ENCODE measurements at places on chromosomes 13 and 19.

DNA sequence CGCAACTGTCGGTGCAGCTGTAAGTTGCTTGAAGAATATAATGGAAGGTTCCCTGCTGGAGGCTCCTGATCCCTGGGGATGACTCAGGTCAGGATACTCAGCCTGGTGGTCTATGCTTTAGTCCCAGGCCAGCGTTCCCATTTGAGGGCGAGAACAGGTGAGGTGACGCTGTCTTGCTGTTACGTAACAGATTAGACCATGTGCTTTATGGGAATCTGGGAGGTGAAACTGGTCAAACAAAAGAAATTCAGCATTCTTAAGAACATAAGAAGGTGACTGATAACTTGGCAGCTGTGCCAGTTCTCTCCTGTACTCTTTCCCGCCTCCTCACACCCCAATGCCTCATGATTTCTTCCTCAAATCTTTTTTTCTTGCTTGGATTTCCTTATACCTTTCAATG lies at the start of gene CXCL17:
Gene CXCL17 (minus strand): TSS at position 114 of the 400 bp plus-strand sequence. CDS start 114 bp downstream, outside the sequence.
- no peak for DNase-seq

DNA sequence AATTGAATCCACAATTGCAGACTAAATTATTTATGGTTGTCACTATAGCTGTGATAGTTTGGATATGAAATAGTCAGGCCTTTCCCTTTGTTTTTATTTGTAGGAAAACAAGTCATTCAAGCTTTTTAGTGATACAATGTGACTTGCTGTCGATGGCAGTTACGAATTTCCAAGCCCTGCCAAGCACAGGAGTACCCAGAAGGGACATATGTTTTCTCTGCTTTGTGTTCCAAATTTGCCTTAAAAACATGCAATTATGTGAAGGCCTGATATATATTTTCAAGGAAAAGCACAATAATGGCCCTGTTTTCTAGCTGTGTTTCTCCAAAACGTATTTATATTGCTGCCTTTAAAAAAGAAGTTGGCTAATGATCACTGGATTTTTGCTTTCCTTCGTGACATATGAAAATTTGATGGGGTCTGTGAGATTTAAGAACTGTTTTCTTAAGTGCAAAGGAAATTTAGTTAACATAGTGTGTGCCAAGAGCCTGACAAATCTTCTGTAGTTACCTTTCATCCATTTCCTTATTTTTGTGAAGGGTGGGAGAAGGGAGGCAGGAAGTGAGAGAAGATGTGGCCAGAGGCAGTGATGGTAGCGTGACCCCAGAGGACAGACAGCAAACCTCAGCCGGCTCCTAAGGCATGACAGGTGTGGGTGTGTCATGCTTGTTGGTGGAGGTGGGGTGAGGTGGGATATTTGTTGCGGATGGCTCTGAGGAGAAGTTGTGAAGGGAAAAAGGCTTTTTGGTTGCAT lies 79.6 kb downstream of the TEX26 start:
- no peak for DNase-seq

DNA sequence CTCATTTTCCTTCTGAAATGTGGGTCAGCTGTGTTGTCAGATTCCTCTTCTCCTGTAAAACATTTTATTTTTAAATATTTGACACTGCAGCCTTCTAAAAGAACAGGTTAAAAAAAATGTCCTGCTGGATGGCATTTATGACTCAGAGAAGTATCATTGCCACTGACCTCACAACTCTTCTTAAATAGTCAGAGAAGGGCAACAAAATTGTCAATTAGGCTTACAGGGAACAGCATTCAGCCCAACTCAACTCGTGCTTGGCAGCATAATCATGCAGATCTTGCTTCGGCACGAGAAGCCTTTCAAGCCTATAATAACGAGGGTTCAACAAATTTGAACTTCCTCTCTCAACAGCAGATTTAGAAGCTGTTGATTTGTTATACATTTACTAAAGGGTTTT lies 296.7 kb upstream of the DACH1 start:
- DNase-seq, result no peak

- no peak for DNase-seq
Observed at GRCh38 chr13:35876601-35877000, 254.6 kb downstream of the DCLK1 start.

GRCh38 chr19:48724796-48725753 lies 5.5 kb upstream of the MAMSTR start:
- DNase-seq, result no peak

GRCh38 chr13:44989941-44990340 lies 603 bp downstream of the GPALPP1 start:
- DNase-seq, result no peak

- DNase-seq, result peak; percentile 87
Observed at GRCh38 chr13:41060724-41061074, 610 bp upstream of the WBP4 start.

- DNase-seq, result no peak
Observed at GRCh38 chr19:33919291-33919690, 122.6 kb downstream of the KCTD15 start.

GRCh38 chr19:533364-534058 lies 2.0 kb downstream of the CDC34 start:
- DNase-seq, result no peak

- no peak for DNase-seq
Observed at GRCh38 chr13:49399801-49400472, 43.9 kb downstream of the CAB39L start.

DNA sequence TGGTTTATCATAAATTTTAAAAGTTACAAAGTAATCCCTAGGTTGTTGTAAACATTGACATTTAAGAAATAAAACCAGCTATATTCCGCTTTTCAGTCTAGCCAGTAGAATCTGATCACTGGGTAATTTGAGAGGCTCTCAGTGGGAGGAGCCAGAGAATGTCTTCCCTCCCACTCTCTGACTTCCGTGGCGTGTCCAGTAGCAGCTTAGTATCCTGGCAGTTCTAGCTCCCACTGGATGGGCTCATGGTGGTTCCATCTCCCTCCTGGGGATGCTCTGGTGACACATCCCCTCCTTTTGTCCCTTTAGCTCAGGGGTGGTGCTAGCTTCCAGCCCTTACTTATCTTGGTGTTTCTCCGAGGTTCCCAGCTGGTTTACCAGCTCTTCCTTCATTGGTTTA lies 34.5 kb downstream of the MTUS2 start:
- DNase-seq, result no peak

DNA sequence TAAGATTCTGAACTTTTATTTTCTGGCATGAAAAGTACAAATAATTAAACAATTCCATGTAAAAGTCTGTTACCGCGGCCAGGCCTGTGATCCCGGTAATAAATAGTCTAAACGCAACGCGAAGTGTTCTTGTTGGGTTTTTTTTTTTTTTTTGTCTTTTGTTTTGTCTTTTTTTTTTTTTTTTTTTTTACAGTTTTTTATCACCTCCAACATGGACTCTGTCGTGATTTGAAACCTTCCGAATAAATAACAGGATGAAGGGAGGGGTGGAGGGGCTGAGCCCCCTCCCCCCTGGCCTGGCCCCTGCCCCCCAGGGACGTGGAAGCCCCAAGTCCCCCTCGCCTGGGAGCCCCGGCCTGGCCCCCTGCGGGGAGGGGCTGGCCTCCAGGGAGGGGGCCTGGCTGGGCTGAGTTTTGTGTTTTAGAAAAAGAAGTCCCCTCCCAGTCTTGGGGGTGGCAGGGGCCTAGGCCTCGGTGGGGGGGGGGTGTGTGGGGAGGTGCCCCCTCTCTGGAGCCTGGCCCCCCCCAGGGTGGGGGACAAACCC lies 16.0 kb downstream of the PRKCSH start:
- no peak for DNase-seq

- no peak for DNase-seq
Observed at GRCh38 chr13:66899955-66900354, 330.2 kb downstream of the PCDH9 start.

DNA sequence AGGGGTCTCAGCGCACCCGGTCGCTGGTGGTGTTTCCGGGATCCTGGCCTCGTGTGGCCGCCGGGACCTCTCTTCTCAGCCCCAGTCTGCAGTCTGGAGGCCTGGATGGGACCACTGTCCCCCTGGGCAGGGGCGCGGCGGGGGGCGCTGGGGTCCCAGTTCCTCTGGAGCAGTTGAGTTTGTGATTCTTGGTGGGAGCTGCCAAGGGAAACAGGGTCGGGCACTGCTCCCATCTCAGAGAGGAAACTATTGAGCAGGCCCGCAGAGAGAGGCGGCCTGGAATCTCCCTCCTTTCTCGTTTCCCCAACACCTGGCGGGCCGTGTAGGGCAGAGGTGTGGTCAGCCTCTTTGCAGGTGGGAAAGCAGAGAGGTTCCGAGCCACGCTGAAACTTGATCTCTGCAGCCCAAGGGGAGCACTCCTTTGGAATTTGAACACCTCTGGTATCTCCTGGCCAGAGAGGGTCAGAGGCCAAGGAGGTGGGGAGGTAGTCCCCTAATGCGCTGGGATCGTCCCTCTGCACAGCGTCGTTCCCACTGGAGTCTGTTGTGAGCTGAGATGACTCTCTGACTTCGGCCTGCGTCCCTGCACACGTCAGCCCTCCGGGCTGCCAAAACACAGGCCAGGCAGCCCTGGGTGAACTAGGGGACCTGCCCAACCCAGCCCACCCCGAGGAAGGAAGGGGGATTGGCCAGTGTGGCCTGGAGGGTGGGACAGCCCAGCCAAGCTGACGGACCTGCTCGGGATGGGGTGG lies 741 bp downstream of the PLEKHF1 start:
- DNase-seq, result no peak

DNA sequence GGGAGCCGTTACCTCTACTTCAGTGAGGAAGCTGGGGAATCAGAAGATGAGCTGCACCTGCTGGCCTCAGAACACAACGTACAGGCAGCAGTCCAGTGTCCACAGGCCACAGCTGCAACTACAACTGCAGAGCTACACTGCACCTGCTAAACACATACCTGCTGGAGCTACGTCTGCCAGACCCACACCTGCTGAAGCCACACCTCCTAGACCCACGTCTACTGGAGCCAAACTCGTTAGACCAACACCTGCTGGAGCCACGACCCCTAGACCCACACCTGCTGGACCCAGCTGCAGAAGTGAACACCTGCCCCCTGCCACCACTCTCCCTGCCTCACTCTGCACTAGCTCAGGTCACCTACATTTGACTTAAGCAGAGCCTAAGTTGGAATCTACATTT lies 169.9 kb downstream of the USP12 start:
- DNase-seq, result no peak

DNA sequence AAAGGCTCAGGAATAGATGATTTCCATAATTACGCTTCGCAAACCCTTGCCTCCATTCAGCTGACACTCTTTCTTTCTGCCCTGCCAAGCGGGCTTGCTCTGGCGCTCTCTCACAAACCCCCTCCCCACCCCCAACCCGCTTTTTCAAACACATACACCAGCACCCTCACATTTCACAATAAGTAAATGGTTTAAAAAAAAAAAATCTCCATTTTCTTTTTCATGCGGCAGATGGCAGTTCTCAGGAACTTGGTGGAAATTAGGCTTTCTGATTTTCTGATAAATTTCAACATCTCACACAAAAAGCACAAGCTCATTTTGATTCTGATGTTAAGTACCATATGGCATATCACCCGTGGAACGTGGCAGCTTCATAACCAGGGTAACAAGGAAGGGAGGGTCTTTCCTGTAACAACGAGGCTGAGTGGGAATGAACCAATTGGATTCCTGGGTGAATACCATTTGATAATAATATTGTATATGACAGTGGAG lies 43.8 kb downstream of the C13orf42 start:
- DNase-seq, result no peak

- DNase-seq, result peak; percentile 31
Observed at GRCh38 chr19:46713781-46714443, 3.0 kb downstream of the PRKD2 start.

GRCh38 chr19:5128251-5128935 lies 159.5 kb downstream of the KDM4B start:
- DNase-seq, result no peak

GRCh38 chr13:46039411-46040182 lies 12.9 kb downstream of the ZC3H13 start:
- no peak for DNase-seq

GRCh38 chr13:52785739-52786138 lies 46.1 kb upstream of the CNMD start:
- DNase-seq, result no peak

DNA sequence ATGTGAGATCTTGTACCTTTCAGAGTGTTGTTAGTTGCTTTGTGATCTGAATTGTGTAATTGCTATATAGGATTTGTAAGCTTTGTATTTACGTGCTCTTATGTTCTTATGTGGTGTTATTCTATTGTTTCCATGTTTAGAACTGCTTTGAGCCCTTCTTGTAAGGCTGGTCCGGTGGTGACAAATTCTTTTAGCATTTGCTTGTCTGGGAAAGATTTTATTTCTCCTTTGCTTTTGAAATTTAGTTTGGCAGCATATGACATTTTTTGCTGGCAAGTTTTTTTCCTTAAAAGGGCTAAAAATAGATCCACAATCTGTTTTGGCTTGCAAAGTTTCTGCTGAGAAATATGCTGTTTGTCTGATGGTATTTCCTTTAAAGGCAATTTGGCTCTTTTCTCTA lies 1089.2 kb upstream of the PCDH9 start:
- DNase-seq, result no peak

DNA sequence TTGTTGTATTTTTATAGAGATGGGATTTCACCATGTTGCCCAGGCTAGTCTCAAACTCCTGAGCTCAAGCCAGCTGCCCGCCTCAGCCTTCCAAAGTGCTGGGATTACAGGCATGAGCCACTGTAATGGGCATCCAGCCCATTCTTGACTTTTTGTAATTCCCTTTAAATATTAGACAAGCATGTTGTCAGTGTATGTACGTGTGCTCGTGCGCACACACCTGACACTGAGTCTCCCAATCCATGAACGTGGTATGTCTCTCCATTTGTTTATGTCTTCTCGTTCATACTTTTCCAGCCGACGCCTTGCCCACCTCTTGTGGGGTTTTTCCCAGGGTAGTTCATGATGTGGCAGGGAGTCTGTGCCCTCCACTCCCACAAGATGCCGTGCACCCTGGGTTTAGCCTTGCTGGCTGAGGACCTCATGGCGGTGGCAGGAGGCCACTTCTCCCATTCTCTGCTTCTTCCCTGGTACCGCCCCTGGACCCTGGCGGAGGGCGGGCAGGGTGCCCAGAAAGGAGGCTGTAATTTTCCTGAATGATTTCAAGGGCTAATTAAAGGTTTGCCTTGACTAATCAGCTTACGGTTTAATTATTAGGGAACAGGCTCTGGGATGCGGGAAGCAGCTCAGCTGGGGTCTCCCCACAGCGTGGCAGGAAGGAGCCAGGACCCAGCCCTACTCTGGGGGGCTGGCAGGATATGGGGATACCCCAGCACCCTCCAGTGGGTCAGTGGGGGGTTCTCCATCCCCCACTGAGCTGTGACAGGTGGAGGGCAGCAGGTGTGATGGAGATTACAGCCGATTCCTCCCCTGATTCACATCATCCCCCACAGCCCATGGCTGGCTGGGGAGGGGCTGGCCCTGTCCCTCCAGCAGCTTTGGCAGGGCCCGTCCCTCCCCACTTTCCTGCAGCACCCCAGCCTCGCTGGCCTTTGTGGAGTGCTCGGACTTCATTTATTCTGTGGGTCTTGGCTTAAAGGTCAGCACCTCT lies 12.9 kb downstream of the PAK4 start:
- no peak for DNase-seq

GRCh38 chr19:3266092-3266693 lies 41.7 kb downstream of the CELF5 start:
- no peak for DNase-seq

DNA sequence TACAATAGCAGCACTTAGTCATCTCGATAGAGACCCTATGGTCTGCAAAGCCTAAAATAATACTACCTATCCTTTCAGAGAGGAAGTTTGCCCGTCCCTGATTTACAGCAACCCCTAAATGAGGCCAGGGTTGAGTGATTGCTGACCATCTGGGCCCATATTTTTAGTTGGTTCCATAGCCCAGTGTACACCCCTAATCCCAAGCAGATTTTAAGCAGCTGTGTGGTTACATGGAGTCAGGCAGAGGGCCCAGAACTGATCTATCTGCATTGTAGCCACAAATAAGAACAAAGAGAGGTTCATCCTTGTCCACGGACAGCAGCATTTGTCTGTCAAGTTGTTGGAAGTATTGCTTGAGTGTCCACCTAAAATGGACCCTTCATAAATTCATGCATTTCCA lies 148.2 kb downstream of the DCT start:
- DNase-seq, result no peak

All from anterior cingulate cortex (tissue), 58 donors.